ENCODE measurements at places on chromosomes 1 and 21.

DNA sequence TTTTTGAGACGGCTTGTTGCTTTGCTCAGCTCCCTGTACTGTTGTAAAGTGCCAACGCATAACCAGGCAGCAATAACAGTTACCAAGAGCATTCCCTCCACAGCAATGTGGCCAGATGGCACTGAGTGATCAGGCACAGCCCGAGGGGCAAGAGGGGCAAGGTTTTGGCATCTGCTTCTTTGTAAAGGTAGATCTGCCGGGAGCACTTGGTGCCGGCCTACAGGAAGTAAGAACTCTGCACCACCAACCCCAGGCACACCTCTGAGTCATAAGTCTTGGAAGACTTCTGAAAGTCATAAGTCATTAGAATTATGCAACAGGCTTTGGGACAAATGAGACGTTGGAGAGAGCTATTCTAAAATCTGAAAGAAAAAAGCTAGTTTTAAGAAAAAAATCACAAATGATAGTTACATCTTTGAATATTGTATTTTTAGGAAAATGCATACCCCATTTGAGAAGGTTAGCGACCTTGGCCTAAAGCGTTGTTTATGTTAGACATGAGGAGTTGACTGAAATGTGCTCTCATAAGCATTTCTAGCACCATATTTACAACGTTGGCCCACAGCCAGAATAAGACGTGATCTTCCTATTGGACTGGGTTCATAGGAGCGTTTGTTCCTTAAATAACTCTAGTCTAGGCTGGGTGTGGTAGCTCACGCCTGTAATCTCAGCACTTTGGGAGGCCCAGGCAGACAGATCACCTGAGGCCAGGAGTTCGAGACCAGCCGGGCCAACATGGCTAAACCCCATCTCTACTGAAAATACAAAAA lies 37.7 kb upstream of the MAP10 start:
- no peak for DNase-seq

DNA sequence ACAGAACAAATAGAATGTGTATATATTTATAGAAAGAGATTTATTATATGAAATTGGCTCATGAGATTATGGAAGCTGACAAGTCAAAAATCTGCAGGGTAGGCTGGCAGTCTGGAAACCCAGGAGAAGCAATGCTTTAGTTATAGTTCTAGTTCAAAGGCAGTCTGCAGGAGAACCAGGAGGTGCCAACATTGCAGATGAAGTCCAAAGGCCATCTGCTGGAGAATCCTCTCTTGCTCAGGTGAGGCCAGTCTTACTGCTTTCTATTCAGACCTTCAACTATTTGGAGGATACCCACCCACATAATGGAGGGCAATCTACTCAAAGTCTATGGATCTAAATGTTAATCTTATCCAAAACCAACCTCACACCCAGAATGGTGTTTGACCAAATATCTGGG lies 75.9 kb upstream of the MRPS6 start:
- DNase-seq: no peak

DNA sequence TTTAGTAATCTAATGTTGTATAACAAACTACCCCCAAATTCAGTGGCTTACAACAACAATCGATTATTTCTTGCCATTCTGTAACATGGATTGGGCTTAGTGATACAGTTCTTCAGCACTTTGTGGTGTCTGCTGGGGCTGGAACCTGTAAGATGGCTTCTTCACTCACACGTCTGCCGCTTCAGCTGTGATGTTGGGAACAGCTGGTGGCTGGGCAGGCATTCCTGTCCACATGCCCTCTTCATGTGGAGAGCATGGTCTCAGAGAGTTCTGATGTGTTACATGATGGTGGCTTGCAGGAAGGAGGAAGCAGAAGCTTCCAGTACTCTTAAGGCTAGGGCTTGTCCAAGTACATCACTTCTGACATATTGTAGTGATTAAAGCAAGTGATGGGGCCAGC lies 276.9 kb downstream of the PTBP2 start:
- no peak for DNase-seq

DNA sequence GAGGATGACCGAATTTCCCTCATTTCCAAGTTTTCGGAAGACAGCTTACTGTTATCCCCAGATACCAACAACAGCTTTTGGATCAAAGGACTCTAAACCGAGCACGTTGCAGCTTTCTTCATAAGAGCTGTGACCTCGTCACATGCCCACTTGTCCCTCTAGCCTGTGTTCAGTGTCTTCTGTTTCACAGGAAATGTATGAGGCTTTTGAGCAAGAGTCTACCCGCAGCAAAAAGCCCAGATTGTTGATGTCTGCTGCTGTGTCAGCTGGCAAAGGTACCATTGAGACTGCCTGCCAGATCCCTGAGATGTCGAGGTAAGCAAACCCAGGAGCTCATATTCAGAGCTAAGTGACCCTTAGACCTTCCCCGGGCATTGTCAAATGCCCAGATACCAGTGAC lies 24.1 kb downstream of the CHI3L2 start:
- DNase-seq: no peak

GRCh38 chr1:172144445-172145061 lies 275.9 kb upstream of the C1orf105 start:
- no peak for DNase-seq

DNA sequence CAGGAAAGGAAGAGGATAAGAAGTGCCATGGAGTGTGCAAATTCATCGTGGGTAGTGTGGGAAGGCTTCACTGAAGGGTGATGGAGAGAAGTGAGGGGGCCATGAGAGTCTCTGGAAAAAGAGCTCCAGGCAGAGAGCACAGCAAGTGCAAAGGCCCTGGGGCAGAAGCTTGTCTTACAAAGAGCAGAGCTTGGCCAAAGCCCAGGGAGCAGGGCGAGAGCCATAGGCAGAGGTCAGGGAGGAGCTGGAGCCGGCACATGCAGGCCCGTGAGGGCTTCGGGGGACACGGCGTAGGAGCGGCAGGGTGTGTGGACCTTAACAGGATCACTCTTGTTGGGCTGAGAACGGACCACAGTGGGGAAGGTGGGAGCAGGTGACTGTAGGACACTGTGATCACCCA lies 83.7 kb upstream of the EDN2 start:
- DNase-seq: no peak

- DNase-seq: peak; percentile 61
These were observed 9.4 kb upstream of the FMO3 start for GRCh38 chr1:171081314-171081753.

DNA sequence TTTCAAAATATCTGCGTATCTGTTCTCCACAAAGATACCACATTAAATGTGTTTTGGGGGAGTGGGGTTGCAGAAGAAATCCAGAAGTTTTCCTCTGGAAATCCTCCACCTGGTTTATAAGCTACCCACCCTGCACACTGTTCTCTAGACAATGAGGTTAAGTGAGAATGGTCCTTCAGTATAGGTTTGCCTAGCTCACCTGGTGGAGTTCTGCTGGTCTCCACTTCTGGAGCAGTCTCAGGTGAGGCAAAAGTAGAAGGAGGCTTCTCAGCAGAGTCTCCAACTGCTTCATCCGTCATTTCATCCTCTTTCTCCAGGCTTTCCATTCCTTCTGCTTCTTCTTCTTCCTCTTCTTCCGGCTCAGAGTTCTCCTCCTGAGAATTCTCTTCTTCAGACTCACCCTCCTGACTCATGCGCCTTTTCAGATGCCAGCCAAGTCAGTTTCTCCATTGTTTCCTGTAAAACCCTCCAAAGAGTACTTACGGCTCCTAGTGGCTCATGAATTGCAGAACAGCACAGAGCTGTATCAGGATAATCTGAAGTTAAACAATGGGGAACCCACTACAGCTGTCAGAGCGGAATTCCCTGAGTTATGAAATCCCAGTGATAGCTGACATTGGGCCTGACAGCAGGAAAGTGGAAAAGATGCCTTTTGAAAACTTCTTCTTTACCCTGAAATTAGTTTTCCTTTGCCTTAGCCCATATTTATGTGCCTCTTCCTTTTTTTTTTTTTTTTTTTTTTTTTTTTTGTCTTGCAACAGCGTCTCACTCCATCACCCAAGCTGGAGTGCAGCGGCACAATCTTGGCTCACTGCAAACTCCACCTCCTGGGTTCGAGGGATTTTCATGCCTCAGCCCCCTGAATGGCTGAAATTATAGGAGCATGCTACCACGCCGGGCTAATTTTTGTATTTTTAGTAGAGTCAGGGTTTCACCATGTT lies 38.5 kb downstream of the MSTO1 start:
- no peak for DNase-seq

DNA sequence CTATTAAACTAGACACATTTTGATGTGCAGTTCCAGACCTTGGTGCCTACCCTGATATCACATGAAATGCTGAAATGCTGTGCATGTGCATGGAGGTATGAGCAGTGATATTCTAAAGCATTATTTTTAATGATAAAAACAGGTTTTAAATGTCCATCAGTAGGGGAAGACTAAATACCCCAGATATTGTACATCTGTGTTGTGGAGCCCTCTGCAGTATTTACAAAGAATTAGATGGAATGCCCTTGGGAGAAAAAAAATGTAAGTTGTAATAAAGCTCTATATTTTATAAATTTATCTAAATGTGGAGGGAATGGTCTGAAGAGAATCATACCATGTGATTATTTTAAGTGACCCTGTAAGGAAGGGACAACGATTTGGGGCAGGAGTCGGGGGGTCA lies 39.1 kb upstream of the IGSF5 start:
- DNase-seq: no peak

- no peak for DNase-seq
These were observed 239.1 kb upstream of the IRF2BP2 start for GRCh38 chr1:234848972-234849649.

- no peak for DNase-seq
These were observed 33.1 kb upstream of the TMEM51 start for GRCh38 chr1:15120251-15120945.

- no peak for DNase-seq
These were observed 9.2 kb downstream of the GPR161 start for GRCh38 chr1:168127503-168127902.

DNA sequence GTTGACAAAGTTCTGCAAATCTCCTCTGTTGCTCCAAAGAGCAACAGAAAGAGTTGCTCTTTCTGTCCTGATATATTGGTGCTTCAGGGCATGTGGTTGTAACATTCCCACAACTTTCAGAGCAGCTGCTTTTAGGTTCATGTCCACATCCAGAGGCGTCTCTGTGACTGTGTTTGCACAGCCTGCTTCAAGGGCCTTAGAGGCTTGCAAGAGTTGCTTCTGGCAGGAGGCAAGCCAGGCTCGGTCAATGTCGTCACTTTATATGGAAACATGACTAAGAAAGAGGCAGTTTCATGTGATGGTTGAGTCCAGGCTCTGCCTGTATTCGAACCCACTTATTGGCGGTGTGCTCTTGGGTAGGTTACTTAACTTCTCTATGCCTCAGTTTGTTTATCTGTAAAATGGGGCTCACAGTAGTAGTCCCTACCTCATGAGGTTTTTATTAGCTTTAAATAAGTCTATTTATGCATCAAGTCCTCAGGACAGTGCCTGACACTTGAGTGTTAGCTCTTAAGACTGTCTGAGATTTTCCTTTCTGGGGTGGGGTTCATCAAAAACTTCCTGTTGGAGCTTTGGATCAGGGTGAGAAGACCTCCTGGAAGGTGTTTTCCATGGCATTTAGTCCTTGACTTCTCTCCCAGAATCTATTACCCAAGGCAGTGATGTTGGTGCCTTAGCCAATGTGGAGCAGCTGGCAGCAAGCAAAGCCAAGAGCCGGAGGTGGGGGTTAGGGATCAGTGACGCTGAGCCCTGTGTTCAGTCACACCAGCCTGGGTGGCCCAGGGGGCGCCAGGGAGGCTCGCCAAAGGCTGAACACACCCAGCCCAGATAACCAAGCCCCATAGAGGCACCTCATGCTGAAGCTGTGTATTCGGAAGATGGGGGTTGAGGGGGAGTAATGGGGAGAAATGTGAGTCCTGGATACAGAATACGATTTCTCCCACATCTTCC lies 18.9 kb downstream of the LHX4 start:
- DNase-seq: peak; percentile 58

- DNase-seq: no peak
These were observed 1.7 kb upstream of the TRPM2 start for GRCh38 chr21:44351535-44352252.

GRCh38 chr21:33948096-33948950 lies 32.7 kb upstream of the ATP5PO start:
- peak; percentile 55 for DNase-seq

DNA sequence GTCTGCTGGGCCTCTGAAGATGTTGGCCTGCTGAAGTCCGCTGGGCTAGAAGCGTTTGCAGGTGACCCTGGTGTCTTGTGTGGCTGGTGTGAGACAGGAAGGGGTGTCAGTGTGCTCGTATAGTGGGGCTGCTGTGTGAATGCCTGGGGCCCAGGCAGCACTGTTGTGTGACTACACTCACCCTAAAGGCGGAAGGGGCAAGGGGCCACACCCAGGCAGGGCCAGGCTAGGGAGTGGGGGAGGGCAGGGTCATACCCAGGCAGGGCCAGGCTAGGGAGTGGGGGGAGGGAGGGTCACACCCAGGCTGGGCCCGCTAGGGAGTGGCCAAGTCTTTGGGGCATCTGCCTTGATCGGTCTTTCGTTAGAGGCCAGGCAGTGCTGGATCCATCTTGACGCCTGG lies 25.0 kb downstream of the PDXK start:
- DNase-seq: no peak

GRCh38 chr1:55245781-55246180 lies 30.6 kb upstream of the USP24 start:
- no peak for DNase-seq
